ENCODE measurements at places on chromosomes 12 and 14.
A peak's percentile ranks its signal among the peaks of the same experiment; 100 is the strongest.

DNA sequence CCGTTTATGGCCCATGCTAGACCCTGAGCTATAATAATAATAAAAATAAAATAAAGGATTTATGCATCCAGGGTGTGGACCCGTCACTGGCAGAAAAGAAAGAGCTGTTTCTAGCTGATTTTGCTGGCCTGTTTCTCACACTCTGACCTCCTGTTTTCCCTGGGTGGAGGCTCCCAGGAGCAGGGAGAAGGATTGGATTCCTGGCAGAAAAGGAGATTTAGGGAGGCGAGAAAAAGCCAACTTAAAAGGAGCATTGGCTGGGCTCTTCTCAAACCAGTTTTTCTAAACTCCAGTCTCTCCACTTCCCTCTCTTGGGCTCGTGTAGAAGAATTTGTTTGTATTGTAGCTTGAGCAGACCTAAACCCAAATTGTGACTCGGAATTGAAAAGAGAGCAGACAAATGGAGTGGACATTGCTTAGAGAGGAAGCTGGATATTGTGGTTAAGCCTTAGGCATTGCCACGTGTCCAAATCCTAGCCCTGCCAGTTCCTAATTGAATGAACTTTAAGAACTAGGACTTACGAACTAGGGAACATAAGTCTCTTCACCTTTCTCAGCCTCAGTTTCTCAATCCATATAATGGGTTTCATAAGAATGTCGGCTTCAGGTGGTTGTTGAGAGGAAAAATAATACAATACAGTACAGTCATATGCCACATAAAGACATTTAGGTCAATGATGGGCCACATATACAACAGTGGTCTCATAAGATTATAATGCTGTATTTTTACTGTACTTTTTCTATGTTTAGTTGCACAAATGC, 14.4 kb upstream of the TBX5 start:
- no peak for DNase-seq

- no peak for DNase-seq
Measured at GRCh38 chr12:81078469-81079196, 754 bp downstream of the ACSS3 start.

GRCh38 chr12:41531147-41531829, 343.2 kb downstream of the PDZRN4 start:
- DNase-seq = peak; percentile 28

DNA sequence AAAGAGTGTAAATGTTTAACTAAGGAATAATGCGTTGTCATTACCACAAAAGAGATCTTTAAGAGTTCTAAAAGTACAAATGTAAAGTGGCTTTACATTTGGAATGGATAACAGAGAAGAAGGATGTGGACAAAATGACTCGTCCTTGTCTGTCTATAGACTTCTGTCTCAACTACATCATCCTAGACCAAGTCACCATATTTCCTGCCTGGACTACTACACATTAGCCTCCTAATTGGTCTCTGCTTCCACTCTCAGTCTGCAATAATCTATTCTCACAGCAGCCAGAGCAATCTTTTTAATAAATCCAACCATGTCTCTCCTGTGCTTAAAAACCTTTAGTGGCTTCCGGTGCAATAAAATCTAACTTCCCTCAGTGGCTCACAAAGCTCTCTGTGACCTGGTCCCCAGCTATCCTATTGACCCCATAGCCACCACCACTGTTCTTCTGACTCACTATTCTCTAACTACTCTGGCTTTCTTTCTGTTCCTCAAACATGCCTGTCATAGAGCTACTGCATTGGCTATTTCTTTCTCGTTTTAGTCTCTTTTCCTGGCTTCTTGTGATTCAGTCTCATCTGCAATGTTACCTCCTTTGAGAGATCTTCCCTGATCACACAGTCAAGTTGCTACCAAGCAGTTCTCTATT, 91.1 kb downstream of the MYF5 start:
- no peak for DNase-seq

- no peak for DNase-seq
Measured at GRCh38 chr12:127509066-127509778, 757.7 kb upstream of the TMEM132C start.

- no peak for DNase-seq
Measured at GRCh38 chr12:42356344-42356743, 30.4 kb downstream of the PPHLN1 start.

DNA sequence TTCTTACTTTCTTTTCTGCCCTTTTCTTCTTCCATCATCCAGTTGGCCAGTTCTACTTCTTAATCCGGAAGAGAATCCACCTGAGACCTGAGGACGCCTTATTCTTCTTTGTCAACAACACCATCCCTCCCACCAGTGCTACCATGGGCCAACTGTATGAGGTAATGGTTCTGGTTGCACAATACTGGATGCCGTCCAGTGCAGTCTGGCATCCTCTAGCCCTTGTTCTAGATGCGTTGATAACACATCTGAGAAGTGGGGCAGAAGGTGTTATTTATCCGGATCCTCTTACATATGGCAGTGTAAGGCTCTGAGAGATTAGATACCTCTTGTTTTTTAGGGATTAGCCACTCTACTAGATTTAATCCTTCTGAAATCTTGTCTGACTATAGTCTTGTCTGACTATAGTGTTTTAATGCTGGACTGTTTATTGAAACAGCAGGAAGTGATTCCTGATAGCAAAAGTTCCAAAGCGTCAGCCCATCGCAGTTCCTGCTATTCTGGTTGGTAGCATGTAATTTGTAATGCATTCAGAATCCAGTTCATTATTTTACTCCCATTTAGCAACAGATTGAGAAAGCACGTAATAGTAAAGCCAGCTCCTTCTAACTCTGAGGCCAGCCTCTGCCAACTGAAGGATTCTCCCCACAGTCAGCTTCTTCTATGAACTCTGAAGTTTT, 7.9 kb downstream of the GABARAPL1 start:
- no peak for DNase-seq

DNA sequence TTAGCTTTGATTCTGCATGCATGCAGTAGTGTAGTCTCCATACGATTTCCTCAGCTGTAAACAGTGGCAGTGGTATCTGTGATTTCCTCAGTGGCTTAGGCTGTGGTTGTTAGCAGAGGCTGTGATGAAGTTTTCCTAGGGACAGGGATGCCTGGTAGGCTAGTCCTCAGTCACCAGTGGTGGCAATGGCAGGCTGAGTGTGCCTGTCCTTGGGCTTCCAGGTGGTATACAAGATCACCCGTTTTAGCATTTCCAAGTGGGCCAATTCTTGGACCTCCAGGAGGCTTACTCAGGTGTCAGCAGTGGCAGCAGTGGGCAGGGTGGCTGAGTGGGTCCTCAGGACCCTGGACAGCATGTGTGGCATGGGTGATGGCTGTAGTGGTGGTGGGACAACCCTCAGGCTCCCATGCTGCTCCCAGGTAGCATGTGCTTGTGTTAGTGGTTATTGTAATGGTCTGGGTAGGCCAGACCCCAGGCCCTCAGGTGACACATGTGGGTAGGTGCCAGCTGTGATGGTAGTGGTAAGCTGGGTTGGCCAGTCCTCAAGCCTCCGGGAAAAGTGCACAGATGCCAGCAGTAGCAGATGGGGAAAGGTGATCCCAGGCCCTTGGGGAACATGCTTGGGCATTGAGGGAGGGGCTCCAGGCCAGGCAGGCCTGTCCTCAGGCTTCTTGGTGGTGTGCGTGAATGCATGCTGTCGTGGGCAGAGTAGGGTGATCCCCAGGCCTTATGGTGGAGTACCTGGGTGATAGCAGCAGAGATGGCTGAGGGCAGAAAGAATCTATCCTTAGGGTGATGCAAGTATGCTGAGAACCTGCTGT, 146.5 kb downstream of the PAPOLA start:
- no peak for DNase-seq

DNA sequence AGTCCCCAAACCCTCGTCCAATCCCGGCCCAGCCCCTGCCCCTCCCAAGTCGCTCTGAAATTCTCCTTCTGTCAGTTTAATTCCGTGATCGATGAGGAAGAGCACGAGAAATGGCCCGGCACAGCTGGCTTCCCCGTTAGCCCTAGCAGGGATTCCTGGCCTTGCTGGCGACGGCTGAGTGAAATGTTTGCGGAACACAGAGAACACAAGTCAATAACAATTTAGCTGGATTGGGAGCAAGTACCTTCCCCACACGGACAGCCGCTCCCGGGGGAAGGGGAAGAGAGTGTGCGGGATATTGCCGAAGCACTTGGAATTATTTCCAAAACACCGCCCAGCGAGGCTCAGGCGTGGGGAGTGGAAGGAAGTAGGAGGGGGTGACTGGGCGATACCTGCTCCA, 134.6 kb downstream of the RBM19 start:
- DNase-seq = no peak

GRCh38 chr12:50747817-50748216, 16.1 kb upstream of the ATF1 start:
- DNase-seq = no peak

GRCh38 chr12:64389154-64389553, 1.4 kb downstream of the C12orf56 start:
- DNase-seq = no peak

- no peak for DNase-seq
Measured at GRCh38 chr12:89752341-89752740, 43.7 kb upstream of the ATP2B1 start.

DNA sequence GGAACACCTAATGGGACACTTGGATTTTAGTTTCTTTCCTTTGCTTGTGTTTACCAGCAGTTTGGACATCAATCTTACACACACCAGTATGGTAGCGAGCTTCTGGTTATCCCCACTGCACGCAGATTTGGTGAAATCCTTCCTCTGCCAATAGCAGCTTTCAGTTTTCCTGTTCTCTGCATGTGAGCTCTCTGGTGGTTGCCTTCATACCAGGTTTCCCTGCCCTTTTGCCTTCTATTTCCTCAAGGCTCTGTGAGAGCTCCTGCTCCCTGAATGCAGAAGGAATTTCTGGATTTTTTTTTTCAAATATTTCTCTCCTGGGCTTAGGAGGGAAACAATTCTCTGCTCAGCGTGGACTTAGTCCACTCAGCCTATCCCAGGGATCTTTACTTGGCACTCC, 93.0 kb upstream of the CCDC91 start:
- no peak for DNase-seq

DNA sequence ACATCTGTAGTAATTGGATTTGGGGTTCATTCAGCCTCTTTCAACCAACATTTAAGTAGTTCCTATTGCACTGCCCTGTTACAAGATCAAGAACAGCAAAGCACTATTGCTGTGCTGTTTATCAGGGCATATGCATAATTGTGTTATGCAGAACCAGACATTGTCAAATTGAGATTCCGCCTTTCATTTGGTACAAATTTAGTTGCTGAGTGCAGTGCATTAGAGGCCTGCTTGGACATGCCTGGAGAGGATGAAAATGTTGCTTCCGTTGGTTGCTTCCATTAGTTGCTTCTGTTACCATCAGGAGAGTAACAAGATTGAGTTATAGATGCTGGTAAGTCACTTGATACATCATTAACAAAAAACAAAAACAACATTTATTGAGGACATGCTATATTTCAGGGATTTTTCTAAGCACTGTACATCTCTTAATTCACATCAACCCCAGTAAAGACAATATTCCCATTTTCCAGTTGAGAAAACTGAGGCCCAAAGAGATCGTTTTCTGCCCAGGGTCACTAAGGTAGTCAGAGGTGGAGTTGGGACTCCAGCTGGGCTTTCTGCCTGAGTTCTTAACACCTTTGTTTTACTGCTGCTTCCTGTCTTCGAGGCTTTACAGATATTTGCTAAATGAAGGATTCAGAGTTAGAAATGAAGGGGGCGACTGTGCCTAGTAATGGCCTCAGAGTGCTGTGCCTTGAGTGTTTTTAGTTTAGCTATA, 79.3 kb downstream of the PPP2R5C start:
- DNase-seq = no peak

- DNase-seq = no peak
Measured at GRCh38 chr14:72666610-72667009, 227.3 kb downstream of the DPF3 start.

DNA sequence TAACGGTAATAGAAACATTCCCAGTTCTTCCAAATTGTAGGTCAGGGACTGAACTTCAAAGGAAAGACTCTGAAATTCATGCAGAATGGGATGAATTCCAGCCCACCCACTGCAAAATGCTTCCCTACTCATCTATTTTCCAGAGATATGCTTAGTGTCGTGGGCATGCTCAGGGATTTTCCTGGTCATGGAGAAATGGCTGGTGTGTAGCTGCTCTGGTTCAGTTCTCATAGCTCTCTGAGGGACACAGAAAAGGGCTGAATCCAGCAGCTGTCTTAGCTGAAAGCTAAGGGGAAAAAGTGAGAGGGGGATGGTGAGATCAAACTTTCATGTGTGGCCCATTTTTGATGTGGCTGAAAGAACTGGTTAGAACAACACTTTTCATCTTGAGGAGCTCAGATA, 72.9 kb upstream of the KRAS start:
- no peak for DNase-seq

DNA sequence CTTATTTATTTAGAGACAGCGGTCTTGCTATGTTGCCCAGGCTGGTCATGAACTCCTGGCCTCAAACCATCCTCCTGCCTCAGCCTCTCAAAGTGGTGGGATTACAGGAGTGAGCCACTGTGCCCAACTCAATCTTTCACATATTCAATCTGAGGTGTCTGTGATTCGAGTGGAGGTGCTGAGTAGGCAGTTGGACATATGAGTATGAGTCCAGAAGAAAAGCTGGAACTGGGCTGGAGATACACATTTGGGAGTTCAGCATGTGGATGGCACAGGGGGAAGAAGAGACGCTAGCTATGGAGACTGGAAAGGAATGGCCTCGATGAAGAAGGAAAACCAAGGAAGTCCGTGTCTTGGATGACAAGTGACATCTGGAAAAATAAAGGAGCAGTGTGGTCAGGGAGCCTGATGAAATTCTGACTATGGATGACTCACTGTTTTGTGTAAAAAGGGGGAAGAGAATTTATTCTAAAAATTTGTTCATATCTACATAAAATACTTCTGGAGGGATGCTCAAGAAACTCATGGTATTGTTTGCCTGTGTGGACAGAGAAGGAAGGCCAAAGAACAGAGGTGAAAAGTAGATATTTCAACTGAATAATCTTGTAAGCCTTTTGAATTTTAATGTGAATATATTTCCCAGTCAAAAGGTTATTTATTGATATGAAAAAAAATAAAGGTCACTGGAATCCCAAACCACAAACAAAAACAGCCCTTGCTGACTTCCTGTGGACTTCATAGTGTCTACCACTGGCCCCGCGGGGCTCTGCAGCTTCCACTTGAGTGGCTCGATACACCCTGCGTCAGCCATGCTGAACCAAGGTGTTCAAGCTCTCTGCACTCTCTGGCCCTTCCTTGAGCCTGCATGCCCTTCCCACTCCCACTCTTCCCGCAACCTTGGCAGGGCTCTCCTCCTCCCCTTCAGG, 8.9 kb upstream of the LTA4H start:
- DNase-seq = no peak

DNA sequence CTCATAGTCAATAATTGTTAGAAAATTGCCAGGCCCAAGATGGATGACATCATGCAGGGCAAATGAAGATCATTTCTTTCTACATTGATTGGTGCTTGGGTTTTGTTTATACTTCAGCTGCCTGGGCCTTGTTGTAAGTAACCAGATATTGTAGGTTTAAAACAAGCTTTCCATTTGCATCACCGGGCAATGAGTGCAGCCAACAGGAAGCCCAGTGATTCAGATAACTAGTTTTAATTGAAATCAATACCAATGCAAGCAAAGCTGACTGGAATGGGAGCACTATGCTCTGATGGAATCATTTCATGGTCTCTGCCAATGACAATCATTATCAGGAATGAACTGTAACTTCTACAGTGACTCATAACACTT, 279.3 kb downstream of the DUSP6 start:
- no peak for DNase-seq

Data from nucleus accumbens (tissue), 56 donors.